Activated T-cell treated with anti-CD3 and anti-CD28 coated beads, Interleukin-2, amount 50 U/mL, for 24 hours (primary cell): ENCODE measurements at places on chromosomes 5 and 9.

GRCh38 chr5:32514806-32515205 lies 70.3 kb upstream of the ZFR start:
- DNase-seq: no peak

- DNase-seq: no peak
Observed at GRCh38 chr9:26357803-26358344, 534.7 kb downstream of the CAAP1 start.

DNA sequence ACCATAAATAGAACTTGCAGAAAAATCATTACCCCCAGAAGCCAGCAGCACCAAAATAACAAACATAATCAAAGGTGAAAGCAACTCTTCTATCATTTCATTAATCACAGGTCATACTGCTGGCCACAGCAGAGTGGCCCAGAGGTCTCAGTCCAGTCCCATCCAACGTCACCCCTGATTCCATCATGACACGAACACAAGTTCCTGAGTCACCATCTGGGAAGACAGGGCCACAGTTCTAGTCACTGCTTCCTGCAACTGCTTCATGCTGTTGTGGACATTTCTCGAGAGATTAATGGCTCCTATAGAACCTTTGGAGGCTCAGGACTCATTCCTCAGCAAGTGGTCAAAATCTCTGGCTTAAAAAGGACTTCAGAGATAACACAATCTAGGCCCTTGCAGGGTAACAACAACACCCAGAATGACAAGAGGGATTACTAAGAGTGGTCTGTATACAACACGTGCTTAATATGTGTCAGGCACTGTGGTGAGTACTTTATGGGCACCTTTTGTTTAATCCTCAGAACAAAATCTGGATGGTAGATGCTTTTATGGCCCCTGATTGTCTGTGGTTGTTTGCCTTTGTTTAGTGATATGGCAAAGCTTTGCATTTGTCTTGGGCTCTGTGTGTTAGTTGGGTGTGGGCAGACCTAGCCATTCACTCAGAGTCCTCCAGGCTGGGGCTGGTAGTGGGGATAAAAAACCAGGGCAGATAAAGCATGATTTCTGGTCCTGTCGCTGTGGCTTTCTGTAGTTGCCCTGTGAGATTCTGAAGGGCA lies 184.3 kb downstream of the DAB2IP start:
- DNase-seq: no peak

GRCh38 chr5:1231354-1231905 lies 6.2 kb downstream of the SLC6A18 start:
- no peak for DNase-seq

GRCh38 chr5:175133185-175133584 lies 310.8 kb downstream of the DRD1 start:
- DNase-seq: no peak

- no peak for DNase-seq
Observed at GRCh38 chr5:77301447-77301883, 91.0 kb downstream of the PDE8B start.

DNA sequence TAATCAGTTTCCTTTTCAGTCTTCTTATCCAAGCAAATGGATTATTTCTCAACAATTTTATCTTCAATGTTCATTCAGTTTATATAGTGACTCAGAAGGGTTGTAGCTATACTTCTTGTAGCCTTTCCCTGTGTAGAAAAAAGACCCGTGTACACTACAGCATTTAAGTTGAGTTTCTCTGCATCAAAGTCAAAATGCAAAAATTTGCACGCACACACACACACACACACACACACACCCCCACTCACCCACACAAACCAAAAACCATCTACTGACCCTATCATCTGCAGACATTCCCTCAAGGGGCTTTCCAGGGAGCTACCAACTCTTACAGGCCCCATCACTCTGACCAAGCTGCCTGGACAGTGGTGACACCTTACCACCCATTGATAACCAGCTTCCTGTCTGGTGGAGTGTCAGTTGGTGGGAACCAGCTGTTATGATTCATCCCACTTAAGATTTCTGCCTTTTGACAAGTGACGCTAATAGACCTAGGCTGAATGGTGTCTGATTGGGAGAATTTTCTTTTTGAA lies 12.2 kb upstream of the ELL2 start:
- no peak for DNase-seq

- no peak for DNase-seq
Observed at GRCh38 chr9:5592231-5592630, 36.7 kb upstream of the RIC1 start.

DNA sequence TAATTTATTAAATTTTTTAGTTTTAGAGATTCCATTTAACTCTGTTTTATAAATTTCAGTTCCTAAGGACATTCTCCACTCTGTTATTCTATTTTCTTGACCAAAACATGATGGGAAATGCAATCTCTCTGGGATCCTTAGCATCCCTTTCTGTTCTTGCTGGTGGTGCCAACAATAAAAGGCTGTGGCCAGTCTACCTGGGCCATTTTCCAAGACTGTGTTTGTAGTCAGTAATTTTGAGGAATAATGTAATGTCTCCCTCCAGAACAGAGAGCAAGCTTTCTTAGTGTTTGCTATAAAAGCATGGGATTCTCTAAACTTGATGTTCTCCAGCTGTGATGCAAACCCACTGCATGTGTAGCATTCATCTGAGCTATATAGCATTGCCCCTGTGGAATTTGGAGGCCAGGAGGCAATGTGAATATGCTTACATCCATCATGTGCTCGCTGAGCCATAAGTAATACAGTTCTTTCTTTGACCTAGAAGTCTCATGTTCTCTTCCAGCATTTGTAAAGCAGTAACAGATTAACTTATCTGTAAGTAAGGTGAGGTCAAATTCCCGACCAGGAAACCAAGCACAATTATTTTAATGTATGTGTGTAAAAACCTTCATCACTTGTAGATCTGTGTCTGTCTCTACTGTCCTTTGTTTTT lies 211.5 kb upstream of the TAS2R1 start:
- no peak for DNase-seq

- no peak for DNase-seq
Observed at GRCh38 chr9:108620767-108621166, 235.0 kb downstream of the ACTL7B start.

DNA sequence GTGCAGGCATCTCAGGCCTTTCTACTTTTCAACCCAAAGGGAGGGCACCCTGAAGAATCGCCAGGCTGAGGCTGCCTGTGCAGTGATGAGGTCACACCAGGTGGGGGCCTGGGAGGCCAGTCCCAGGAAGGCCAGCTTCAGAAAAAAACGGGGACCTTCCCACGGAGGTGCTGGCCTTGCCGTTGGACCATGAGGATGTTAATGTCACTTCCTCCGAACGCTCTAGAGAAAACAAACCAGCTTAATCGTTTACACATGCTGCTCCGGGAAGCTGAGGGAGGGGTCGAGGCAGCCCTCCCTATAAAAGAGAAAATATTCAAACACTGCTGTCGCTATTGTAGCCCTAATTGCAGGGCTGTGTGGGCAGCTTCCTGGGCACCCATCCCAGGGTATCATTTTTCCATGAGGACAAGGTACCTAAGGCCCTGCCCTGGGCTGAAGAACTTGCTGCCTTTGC lies 27.0 kb downstream of the PTGES start:
- DNase-seq: no peak

DNA sequence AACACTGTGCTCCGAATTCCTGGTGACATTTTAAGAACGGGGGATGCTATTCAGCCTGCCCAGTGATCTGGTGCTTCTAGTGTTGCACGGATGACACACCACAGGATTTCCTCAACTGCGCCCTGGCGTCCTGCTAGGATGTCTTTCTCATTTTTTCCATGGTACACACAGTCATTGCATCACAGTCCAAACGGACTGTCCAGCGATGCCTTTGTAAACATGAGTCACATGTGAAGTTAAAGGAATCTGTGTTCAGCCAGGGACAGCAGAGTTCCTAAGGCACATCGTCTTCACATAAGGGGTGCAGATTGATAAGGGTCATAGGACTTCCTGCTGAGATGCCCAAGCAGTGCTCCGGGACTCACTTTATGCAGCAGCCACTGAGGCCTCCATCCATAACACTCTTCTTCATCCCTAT lies 9.3 kb upstream of the PTPN3 start:
- DNase-seq: no peak

DNA sequence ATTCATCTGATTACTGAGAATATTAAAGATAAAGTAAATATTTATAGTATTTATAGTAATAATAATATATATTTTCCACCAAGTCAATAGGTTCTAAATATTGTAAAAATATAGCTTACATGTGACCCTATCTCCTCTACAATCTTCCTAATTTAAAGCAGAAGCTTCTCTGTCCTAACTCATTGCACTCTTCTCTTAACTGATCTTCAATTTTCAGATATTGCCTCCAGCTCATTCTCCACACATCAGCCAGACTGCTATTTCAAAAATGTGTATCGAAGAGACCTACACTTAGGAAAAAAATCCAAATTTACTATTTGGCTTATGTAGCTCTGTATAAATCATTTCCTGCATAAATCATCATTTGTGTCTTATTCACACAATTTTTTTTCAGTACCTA lies 47.8 kb downstream of the CDH18 start:
- DNase-seq: no peak

- no peak for DNase-seq
Observed at GRCh38 chr5:116912221-116912620, 337.6 kb upstream of the SEMA6A start.
